ENCODE measurements at places on chromosomes 6 and 20.

GRCh38 chr6:63347599-63347998, 27.8 kb upstream of the LGSN start:
- no peak for DNase-seq

DNA sequence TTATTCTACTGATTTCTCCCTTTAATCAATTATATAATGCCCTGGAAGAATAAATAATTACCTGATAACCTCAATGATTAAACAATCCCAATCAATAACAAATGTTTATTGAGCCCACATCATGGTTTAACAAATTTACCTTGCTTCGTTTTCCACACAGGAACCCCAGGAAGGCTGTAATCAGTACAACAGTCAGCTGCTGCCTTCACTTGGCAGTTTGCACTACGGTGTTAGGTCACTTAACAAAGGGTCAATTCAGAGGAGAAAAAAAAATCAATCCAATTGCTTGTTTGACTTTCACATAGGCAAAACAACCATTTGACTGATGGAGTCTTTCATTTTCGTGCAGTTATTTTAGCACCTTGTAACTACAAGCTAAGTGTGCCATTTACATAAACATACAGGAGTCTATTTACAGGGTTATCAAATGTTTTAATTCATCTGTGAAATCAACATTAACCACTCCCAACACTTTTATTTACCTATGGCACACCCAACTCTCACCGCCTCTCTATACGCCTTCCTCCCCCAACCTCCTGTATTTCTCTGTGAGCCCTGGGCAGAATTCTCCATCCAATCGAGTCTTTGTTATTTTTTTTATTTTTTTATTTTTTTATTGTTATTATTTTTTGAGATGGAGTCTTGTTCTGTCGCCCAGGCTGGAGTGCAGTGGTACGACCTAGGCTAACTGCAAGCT, 140.4 kb upstream of the TAB2 start:
- DNase-seq, result no peak

- no peak for DNase-seq
Observed at GRCh38 chr6:107991061-107991460, 33.1 kb upstream of the SEC63 start.

DNA sequence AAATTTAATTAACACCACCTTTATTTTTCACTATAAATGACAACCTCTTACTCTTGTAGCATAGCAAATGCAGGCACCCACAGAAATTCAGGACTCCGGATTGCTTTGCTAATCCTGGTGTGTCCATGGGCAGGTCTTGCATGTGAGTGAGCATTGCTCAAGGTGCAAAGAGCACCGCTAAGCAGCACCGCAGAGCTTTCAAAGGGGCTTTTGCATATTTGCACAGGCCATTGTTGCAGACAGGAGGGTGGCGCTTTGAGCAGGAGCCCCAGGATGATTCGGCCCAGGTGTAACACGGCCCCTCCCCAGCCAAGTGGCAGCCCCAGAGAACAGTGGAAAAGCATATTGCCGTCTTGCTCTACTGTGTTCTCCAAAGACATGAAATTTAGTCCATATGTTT, 293.2 kb downstream of the NRN1 start:
- DNase-seq, result no peak

- DNase-seq, result no peak
Observed at GRCh38 chr6:21048047-21048446, 513.8 kb downstream of the CDKAL1 start.

DNA sequence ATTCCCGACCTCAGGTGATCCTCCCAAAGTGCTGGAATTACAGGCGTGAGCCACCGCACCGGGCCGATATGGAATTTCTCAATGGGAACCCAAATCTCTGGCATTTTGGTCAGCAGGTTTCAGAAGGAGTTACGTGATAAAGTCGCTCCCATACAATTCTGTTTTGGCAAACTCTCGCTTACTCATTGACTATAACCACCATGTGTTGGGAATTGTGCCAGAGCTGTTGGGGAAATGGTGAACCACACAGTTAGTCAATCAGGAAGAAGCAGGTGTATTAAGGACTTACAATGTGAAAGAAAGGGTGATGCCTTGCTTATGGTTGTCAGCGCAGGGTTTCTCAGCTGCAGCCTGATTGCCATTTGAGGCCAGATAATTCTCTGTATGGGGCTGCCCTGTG, 410.5 kb downstream of the QKI start:
- DNase-seq, result no peak

DNA sequence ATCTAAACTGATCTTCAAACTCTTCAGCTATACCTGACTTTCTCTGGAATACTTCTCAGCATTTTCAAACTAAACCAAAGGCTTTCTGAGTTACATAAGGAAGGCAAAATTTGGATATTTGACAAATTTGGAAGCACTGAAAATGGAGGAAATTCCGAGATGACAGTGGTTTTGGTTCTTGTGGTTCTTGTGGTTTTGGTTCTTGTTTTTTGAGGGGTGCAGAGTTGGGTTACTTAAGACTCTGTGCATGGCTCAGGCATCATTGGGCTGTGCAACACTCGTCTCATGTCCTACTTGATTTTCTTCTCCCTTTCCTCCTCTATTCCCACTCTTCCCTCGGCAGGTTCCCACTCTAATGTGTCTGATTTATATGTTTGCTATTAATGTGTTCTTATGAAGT, 78.0 kb downstream of the SLC22A3 start:
- DNase-seq, result no peak

- DNase-seq, result no peak
Observed at GRCh38 chr6:33636655-33637054, 15.5 kb downstream of the ITPR3 start.

DNA sequence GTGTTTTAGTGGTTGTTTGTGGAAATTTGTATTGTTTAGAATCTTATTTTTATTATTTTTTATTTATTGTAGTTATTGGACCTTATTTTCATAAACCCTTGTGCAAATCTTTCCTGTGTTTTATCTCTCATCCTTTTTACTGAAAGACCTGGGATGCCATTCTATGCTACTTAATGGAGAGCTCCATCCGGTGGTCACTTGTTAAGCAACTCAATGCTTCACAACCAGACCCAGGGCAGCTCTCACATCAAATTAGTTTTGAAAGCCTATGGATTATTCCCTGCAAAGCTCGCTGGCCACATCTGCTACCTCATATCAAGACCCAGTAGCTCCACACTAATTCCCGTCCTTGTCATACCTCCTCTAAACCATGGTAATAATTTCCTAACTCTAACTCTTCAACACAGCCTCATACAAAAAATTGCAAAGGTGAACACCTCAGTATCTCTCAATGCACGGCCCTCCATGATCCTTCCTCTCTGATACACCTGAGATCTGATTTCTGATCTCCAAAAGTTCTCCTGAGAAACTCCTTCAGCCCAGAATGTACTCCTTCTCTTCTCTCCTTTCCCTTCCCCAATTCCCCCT, 296.6 kb upstream of the MANEA start:
- DNase-seq, result no peak

DNA sequence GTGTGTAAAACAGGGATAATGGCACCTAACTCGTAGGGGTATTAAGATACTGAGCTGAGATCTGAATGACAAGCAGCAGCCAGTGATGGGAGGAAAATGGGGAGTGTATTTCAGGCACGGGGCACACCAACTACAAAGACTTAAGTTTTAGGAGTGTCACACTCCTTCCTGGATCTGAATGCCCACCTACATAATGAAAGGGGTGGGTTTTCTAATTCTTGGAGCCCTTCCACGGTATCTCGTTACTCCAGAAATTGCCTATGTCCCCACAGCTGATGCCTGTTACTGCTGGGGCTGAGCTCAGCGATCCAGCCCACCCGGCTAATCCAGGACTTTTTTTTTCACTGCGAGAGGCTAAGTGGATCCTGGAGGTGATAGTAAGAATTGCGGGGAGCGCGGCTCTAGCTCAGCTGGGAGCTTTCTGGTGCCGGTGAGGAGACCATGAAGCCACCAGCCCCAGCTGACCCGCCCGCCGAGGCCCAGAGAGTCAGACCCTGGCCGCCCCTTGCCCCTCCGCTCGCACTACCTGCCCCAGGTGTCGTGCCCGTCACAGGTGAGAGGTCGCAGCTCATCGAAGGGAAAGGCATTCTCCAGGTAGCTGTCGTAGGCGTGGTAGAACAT, 727 bp downstream of the EDEM2 start:
- no peak for DNase-seq

GRCh38 chr6:149918151-149918905, 4.6 kb downstream of the RAET1G start:
- DNase-seq, result no peak

DNA sequence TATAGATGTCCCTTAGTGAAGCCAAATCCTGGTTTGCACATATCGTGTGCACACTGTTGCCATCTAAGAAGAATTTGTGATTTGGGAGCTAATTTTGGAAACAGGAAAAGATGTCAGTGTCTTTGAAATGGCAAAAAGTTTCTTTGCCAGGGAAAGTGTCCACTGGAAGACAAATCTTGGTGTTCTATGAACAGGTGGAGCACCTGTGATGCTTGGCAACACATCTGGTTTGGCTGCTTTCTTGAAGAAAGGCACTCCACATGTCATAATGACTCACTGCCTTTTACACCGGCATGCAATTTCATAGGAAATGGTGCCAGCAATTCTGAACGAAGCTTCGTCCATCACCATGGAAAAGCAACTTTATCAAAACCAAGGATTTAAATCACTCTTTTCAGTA, 1040.0 kb upstream of the MAP3K7 start:
- no peak for DNase-seq

- no peak for DNase-seq
Observed at GRCh38 chr6:3806169-3806922, 42.8 kb upstream of the FAM50B start.

- DNase-seq, result no peak
Observed at GRCh38 chr6:133499662-133500061, 258.5 kb downstream of the EYA4 start.

Data from frontal cortex (tissue), 4 donors.